ENCODE measurements at places on chromosomes 6 and 20.
A peak's percentile ranks its signal among the peaks of the same experiment; 100 is the strongest.

GRCh38 chr6:161274488-161274858 lies 612 bp upstream of the AGPAT4 start:
- DNase-seq, result no peak

DNA sequence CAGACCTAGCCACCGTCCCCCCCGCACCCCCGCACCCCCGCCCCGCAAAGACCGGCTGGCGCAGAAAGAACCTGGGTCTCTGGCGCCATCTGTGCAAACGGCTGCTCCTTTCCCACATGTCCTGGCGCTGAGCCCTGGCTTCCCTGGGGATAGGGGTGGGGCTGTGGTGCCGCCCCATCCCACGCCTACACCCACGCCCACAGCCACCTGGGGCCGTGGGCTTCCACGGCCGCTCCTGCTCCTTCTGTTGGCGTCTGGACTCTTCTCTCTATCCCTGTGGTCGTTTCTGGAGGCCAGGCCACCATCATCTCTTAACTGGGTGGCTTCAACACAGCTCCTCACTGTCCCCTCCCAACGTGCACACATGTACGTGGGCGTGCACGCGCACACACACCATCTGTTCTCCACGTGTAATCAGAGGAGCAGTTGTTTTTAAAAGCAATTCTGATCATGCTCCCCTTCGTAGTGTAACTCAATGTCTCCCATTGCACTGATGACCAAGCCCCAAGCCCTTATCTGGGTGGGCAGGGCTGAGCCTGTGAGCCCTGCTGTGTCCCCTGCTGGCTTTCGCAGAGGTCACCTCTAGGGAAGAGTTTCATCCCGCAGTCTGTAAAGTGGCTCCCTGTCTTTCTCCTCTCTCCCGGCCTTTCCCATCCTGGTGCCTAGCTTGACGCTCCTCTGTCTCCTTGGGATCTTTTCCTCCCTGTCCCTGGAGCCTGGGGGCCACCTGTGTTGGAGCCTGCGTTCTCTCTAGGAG lies 31.9 kb upstream of the FAM83D start:
- DNase-seq, result no peak

DNA sequence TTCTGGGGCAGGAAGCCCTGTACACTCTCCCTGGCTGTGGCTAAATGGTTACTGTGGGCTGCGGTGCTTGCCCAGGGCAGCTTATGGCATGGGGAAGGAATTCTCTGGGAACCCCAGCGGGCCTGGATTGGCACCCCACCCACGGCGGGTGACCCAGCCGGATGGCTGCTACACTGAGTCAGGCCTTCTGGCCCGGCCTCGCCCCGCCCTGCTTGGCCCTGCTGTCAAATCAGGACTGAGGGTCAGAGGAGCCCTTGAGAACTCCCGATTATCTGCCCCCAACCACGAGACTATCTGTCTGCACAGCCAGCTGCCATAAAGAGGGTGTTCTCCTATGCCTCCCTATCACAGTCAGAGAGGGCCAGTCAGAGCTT lies 7.3 kb upstream of the ITPR3 start:
- no peak for DNase-seq

DNA sequence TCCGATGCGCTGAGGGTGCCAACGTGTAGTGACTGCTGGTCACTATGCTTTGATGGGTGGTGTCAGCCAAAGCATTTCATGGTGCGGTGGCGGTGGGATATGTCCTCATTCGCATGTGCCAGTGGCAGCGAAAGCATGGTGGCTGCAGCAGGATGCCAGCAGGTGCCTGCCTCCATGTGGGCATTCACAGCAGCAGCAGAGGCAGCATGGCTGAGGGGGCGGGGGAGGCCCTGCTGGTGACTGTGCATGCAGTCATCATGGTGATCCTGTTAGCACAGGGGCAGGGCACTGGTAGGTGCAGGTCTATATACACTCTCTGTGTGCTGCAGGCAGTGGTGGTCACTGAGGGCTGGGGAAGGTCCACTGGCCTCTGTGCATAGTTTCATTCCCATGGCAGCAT lies 22.0 kb downstream of the FIG4 start:
- no peak for DNase-seq

- DNase-seq, result no peak
Observed at GRCh38 chr6:25578538-25578937, 73.5 kb upstream of the SCGN start.

GRCh38 chr20:61754976-61755778 lies 310.5 kb downstream of the TAF4 start:
- no peak for DNase-seq

DNA sequence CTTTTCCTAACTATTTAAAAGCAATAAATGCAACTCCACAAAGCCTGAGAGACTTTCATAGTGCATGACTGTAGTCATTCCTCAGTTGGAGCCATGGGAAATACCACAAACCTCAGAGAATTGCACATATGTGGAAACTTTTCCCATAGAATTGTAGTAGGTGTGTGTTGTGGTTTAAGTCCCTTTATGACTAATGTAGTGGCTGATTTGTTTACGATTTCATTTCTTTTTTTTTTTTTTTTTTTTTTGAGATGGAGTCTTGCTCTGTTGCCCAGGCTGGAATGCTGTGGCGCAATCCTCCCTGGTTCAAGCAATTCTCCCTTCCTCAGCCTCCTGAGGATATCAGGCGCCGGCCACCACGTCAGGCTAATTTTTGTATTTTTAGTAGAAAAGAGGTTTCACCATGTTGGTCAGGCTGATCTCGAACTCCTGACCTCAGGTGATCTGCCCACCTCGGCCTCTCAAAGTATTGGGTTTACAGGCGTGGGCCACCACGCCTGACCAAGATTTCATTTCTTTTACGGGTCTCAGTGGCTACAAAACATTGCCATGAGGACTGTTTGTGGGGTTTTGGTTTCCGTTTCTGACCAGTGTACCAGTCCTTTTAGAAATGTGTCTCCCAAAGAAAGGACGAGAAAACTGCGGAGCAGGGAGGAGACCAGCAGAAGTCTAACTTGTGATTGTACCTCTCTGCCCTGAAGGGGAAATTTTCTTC lies 212.1 kb upstream of the MARCKS start:
- DNase-seq, result no peak

DNA sequence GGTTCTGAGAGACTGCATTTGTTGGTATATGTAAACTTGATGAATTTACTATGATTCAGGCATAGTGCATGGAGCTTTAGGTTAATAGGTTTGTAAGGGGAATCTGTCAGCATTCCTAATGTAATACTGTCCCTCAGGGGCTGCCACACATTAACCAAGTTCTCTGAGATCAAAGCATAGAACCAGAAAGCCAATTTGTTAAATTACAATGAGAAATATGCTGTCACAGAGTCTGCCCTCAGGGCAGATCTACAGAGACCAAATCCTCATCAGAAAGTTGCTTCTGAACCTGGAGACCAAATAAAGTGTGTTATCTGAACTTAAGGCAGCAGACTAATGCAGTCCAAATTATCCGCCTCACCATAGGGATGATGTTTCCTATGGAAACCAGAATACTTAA lies 250.8 kb upstream of the HTR1E start:
- no peak for DNase-seq

GRCh38 chr6:141548966-141549365 lies 583.8 kb upstream of the GJE1 start:
- no peak for DNase-seq

DNA sequence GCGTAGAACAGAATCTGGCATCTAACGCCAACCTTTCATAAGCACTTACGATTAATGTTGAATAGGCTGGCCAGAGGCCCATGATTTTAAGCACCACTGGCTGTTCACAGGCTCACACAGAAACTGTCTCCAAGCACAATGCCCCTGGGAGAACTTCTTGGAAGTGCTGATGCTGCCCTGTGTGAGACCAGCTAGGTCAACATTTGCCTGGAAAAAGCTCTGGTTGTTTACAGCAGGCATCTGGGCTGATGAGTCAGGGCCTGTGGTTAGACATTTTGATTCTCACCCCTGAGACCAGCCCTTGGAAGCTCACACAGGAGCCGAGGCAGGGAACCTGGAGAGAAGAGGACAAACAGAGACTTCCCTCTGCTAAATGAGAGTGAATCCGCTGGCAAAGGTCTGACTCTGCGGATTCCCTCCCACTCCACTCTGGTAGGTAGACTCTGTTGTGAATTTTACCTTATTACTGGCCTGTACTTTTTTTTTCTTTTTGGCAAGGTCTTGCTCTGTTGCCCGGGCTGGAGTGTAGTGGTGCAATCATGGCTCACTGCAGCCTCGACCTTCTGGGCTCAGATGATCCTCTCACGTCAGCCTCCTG lies 6.8 kb upstream of the SULF2 start:
- no peak for DNase-seq

DNA sequence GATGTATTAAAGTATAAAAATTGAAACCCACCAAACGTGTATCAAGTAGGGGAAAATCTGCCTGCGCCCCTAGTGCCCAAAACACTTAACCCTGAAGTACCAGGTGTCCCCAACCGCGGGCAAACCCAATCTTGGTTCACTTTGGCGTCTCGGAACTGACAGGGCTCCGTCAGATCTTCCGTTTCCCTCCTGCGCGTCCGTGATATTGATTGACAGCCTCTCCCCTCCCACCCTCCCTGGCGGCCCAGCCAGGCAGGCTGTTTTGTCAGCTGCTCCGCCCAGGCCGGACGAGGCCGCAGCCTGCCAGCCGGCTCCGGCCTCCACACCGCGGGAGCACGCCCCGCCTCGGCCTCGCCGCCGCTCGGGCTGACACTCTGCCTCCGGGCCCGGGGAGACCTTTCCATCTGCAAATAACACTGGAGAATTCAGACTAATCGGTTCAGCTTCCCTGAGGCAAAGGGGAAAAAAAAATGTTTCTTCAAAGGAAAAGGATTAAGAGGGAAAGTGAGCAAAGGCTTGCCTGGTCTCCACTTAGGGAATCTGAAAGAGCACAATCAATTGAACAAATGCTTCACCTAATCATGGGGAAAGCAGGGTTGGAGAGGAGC lies 234.9 kb upstream of the MCHR2 start:
- peak; percentile 88 for DNase-seq

DNA sequence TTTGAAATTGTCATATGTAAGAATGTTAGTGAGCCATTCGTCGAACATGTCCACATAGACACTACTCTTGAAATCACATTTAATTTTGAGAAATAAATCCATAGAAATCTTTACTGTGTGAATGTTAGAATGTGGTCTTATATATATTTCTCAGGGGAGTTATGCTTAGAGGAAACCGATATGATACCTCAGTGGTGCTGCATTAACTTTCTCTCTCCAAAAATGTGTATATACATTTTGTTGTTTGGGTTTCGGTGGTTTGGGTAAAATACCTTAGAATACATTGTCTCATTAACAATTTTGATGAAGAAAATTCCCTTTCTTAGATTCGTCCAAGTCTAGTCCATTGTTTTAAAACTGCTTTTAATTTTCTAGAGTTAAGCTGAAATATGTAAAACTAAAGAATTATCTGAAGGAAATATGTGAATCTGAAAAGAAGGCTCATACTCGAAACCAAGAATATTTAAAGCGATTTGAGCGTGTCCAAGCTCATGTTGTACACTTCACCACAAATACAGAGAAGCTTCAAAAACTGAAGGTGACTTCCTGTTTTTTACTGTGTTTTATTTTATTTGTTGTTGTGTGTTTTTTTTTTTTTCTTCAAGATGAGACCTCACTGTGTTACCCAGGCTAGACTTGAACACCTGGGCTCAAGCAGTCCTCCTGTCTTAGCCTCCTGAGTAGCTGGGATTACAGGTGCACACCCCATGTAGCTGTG lies 10.3 kb downstream of the KIZ start:
- no peak for DNase-seq

DNA sequence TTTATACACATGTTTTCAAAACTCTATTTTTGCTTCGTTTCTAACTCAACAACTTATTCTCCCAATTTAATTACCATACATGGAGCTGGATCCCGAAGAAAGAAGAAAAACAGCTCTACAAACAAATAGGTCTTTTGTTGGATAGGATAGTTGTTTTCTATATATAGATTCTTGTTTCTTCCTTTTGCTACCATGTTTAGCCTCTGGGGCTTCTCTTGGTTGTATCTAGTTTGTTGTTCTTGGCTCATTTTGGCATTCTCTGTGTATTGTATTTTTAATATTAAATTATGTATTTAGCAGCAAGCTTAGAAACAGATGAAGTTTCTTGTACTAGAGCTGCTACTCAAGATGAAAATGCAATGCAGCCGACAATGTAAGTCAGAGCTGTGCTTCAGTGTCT lies 60.9 kb downstream of the PLCB4 start:
- no peak for DNase-seq

DNA sequence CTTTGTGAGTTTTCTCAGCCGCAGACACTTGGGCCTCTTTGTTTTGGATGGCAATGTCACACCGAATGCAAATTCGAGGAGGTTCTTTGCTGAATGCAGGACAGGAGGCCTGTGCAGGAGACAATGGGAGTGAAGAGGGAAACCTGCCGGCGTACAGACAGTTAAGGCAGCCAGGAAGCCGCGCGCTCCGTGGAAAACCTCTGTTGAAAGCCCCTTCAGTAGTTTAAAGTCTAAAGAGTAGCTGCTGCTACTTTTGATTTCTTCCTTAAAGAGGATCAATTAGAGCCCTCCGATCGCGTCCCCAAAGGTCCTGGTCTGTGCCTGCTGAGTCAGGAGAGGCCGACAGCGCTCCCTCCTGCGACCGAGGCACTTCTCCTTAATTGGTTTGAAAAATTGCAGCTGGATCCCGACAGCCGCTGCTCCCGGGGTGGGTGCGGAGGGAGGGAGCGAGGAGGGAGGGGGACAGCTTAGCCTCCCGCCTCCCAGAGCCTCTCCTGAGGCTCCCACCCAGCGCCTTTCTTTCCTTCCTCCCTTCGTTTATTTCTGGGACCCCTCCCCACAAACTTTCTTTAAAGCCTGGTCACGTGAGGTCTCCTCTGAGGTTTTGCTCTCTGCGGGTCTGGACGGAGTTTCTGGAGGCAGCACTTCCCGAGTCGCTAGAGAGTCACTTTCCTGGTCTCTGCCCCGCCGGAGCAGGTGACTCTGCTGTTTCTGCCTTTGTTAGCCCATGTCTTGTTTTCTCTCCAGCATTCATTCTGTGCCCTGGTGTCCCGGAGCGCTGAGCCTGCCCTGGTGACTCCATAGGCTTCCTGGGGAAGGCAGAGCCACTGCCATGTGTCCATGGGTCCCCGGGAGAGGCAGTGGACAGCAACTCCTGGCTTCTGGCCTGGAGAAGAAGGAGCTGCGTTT lies 22.3 kb upstream of the RPP40 start:
- DNase-seq, result no peak

DNA sequence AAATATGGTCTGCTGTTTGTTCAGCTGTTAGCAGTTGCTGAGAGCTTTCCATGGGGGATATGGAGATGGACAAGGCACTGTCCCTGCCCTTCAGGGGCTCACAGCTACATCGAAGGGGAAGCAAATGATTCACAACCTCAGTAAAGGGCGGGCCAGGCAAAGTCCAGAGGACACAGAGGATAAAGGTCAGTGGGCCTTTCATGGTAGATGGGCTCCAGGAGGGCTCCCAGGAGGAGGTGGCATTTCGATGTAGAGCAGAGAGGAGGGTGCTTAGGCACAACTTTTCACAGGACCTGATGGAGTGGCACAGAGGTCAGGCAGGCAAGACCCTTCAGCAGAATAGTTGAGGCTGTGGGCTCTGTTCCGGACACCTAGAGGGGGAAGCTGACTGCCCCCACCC lies 15.2 kb upstream of the MLN start:
- DNase-seq, result no peak

GRCh38 chr20:10579942-10580341 lies 93.9 kb downstream of the JAG1 start:
- DNase-seq, result no peak

Data from activated CD4-positive, alpha-beta T cell treated with anti-CD3 and anti-CD28 coated beads, Interleukin-2, Interleukin-4, amounts not matched to agents 100 ng/mL and 50 ng/mL, durations not matched to agents 16 hours and 8 hours (primary cell).